ENCODE measurements at places on chromosomes 12 and 14.

GRCh38 chr14:54591461-54591860, 24.5 kb downstream of the SAMD4A start:
- DNase-seq: no peak

GRCh38 chr12:91406920-91407341, 224.3 kb upstream of the DCN start:
- DNase-seq: no peak

- no peak for DNase-seq
Measured at GRCh38 chr12:98126637-98127335, 388.6 kb upstream of the TMPO start.

DNA sequence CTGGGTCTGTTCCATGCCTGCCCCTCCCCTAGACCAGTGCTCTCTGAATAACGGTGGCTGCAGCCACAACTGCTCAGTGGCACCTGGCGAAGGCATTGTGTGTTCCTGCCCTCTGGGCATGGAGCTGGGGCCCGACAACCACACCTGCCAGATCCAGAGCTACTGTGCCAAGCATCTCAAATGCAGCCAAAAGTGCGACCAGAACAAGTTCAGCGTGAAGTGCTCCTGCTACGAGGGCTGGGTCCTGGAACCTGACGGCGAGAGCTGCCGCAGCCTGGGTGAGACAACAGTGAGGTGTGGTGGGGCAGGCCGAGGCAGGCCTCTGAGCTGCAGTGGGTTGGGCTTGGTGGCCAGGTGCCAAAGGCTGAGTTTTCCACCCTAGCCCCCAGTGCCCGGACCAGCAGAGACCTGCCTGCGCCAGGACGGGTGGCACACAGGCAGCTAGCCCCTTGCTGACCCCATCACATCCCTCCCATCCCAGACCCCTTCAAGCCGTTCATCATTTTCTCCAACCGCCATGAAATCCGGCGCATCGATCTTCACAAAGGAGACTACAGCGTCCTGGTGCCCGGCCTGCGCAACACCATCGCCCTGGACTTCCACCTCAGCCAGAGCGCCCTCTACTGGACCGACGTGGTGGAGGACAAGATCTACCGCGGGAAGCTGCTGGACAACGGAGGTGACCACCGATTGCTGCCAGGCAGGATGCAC, 28.2 kb upstream of the LRP1-AS start:
- no peak for DNase-seq

DNA sequence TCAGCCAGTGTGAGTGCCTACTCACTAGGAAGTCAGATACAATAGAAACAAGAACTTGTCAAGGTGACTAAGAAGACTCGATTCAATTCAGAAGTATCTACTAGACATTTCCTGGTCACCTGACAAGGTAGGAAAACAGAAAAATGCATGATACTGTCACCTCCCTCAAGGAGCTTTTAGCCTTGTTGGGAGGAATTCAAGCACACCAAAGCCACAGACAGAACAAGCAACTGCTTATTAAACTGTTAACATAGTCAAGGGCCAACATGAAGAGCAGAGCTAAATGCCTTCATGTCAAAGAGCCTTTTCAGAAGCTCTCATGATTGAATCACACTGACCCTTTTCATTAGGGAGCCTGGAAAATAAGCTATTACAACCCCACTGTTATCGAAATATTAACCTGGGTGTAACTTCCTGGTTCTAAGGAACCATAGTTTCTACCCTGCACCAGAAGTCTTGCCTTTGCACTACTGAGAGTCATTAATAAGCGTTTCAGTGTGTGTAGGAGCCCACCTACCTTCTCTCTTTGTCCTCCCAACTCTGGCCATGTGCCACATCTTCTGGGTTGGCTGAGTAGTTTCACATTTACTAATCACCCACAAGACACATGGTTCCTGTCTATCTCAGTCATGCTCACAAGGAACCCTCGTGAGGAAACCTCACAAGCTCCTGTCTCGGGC, 31.0 kb upstream of the LGALS3 start:
- peak; percentile 15 for DNase-seq

- no peak for DNase-seq
Measured at GRCh38 chr12:49584591-49584990, 16.6 kb upstream of the MCRS1 start.

DNA sequence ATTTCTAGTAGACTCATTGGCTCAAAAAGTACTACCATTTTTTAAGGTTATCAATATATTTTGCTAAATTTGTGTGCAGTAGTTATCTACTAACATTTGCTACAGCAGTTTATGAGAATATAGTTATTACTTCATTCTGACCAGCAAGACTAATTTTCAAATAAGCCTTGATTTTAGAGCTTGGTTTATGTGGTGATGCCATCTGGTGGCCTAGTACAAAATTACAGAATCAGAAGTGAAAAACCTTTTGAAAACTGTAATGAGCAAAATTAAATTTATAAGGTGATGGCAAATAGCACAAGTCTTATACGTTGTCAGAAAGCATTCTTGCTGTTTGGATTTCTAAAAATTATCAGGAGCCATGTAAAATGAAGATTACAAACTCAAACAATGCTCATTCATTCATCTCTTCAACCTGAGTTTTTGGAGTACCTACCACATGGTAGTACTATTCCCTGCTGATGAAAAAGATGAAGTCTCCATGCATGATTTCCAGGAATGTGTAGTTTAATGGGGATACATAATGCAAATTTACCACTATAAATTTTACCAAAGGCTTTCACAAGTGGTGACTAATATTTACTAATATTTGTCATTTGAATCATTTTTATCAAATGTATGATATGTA, 51.0 kb downstream of the MAGOHB start:
- DNase-seq: no peak

DNA sequence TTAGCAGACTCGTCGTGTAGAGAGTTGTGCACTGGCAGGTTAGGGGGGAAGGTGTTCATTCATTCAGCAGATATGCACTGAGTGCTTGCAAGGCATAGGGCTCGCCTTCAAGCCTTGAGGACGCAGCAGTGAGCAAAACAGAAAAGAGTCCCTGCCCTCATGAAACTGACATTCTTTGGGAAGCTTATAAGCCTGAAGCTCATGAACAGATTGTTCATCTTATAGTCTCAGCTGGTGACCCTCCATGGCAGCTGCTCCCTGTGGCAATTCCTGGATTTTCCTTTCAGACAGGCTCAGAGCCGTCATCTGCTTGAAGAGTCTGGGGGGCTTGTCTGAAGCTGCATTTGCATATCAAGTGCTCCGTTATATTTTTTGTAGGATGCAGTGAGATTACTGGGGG, 148.4 kb downstream of the PRKCH start:
- no peak for DNase-seq

- DNase-seq: no peak
Measured at GRCh38 chr12:74790931-74791330, 253.3 kb downstream of the ATXN7L3B start.

- DNase-seq: no peak
Measured at GRCh38 chr12:24025153-24025798, 75.8 kb upstream of the SOX5 start.
